IPS DF 6.9 (cell line): ENCODE measurements at places on chromosomes 2 and 18.
A peak's percentile ranks its signal among the peaks of the same experiment; 100 is the strongest.

GRCh38 chr2:57443086-57443485 lies 603.5 kb upstream of the VRK2 start:
- DNase-seq, result no peak

DNA sequence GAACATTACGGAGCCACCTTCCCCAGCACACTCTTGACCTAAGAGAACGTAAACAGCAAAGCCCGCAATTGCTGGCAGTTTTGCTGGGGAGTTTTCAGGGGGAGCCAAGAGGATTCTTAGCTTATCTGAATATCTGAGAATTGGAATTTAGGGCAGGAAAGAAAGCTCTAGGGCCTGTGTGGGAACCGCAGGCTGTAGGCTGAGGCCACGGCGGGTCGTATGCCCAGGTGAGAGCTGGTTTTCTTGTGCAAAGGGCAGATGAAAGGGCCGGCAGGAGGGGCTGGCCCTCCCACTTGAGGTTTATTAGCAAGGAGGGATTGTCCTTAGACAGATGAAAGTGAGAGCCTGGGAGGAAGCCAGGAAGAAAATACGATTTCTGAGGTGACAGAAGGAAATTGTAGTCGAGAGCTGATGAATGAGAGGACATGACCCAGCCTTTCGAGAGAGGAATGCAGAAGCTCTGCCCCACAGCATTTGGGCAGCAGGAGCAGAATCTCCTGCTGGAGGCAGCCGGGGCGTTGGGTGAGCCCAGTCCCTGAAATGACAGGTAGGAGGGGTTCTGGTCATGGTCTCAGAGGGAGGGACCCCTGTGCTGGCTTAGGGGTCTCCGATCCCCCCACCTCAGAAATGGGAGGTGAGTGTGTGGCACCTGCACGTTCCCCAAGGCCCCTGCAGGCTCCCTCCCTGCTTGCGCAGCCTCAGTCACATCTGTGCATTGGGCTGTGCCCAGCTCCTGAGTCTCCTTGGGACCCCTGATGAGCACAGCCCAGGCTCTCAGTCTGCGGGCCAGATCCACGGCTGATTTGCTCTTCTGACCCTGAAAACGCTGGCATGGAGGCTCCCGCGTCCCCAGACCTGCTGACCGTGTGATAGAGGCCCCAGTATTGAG lies 61.1 kb downstream of the CABLES1 start:
- peak; percentile 16 for DNase-seq

- DNase-seq, result no peak
Observed at GRCh38 chr2:99959261-99960014, 183.0 kb downstream of the AFF3 start.

DNA sequence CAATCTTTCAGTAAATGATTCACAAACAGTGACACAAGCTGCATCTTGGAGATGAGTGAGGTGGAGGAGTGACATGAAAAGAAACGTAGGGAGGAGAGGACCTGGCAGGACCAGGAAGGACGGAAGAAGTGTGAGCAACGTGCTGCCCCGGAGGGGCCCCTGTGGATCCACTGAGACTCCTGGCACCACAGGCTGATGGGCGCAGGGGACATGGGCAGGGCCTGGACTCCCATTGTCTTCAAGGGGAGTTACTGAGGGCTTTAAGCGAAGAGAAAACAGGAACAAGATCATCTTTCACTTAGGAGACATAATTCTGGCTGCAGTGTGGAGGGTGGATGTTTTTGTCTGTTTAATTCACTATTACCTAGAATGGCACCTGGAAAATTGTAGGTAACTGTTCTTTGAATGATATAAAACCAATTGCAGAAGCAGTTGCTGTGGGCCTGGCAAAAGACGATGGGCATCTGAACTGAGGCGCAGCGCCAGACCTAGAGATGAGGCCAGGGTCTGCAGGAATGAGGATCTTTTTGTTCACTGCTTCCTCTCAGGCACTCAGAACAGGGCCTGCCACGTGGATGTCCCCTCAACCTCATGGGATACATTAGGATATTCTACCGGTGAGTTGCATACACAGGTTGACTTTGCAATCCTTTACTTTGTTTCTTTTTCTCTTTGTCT lies 156.4 kb downstream of the TMEM18 start:
- no peak for DNase-seq

- peak; percentile 84 for DNase-seq
Observed at GRCh38 chr18:45690975-45691815, 32.8 kb upstream of the SLC14A1 start.

GRCh38 chr2:102010902-102011301 lies 19.1 kb downstream of the IL1R2 start:
- DNase-seq, result no peak

DNA sequence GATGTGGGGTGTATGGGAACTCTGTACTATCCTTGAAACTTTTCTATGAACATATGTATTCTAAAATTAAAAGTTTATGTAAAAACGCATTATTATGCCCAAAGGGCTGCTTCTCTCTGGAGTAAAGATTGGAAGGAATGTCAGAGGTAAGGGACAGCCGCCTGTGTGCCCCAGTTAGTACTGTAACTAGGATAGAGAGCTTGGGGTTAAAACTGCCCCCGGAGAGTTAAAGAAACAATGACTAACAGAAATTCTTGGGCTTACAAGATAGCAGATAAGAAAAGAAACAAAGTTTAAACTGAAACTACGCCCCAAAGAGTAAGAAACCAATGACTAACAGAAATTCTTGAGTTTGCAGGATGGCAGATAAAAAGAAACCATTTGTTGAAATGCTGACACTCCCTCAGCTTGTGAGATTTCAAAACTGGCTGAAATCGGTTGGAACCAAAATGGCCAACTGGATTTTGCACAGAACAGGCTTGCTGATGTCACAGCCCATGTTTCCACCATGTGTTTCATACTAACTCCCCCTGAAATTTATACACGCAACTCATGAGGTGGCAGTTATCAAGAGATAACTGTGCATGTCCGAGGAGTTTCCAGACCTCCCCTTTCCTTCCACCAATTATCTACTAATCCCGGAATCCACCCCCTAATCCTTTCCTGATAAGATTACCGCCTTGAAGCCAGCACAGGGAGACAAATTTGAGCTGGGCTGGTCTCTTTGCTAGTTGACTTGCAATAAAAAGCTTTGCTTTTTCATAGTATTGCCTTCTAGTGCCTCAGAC lies 8.7 kb upstream of the TXNDC2 start:
- no peak for DNase-seq

DNA sequence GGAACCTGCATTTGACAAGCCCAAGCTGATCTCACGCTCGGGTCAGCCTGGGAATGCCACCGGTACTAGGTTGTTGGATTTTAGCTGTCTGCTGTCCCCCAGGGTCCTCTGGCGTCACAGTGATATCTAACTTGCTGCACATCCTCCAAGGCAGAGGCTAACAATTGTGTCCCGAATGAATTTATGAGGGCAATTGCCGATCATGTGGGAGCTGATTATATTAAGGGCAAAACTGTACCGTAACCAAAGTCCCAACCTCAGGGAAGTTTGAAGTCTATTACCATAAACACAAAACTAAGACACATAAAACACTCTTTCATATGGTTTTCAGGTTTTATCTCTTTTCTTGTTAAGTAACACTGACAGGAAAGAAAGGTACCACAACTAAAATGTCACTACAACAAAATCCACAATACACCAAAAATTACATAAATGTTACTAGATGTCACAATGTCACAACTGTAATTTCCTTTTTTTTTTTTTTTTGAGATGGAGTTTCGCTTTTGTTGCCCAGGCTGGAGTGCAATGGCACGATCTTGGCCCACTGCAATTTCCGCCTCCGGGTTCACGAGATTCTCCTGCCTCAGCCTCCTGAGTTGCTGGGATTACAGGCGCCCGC lies 6.7 kb downstream of the UXS1 start:
- DNase-seq, result no peak

- no peak for DNase-seq
Observed at GRCh38 chr2:11874861-11875260, 128.4 kb downstream of the LPIN1 start.

- no peak for DNase-seq
Observed at GRCh38 chr18:38606841-38607240, 1041.2 kb upstream of the CELF4 start.

DNA sequence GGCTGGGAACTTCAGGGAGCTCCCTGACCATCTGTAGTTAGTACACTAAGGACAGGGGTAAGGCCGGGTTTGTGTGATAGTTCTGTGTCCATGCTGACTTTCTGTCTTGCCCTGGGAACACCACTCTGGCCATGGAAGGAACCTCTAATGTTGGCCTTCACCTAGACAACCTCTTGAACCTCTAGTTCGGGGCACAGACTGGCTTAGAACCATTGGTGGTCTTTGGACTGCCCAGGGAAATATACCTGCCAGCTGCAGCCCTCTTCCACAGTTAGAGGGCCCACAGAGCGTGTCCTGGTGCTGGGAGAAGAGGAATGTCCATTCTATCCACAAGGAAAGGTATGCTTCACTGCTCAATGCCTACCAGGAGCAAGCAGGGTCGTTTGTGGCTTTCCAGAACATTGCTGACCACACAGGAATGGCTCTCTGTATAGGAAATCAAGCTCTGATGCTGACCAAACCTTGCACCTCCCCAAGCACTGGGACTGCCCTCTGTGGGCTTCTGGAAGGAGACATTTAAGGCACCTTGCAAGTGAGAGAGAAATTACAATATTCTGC lies 318.8 kb upstream of the EPAS1 start:
- no peak for DNase-seq

GRCh38 chr2:86021396-86022378 lies 84.0 kb downstream of the POLR1A start:
- no peak for DNase-seq

DNA sequence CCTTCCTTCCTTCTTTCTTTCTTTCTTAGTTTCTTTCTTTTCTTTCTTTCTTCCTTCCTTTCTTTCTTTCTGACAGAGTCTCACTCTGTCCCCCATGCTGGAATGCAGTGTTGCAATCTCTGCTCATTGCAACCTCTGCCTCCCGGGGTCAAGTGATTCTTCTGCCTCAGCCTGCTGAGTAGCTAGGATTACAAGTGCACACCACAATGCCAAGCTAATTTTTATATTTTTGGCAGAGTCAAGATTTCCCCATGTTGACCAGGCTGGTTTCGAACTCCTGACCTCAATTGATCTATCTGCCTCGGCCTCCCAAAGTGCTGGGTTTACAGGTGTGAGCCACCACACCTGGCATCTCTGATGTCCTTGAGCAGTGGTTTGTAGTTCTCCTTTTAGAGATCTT lies 48.5 kb downstream of the IL1R2 start:
- DNase-seq, result no peak

DNA sequence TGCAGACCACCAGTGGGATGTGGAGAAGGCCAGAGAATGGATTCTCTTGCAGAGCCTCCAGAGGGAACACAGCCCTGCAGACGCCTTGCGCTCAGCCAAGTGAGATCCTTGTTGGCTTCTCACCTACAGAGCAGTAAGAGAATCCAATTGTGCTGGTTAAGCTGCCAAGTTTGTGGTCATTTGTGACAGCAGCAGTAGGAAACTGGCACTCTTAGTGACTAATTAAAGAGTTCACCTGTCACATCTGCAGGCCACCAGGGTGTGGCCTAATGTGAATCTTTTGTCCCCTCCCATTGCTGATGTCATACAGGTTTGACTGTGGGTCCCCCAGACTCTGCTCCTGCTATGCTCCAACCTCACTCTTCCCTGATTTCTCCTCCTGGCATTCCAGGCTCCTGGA lies 235.9 kb downstream of the TFCP2L1 start:
- DNase-seq, result no peak

DNA sequence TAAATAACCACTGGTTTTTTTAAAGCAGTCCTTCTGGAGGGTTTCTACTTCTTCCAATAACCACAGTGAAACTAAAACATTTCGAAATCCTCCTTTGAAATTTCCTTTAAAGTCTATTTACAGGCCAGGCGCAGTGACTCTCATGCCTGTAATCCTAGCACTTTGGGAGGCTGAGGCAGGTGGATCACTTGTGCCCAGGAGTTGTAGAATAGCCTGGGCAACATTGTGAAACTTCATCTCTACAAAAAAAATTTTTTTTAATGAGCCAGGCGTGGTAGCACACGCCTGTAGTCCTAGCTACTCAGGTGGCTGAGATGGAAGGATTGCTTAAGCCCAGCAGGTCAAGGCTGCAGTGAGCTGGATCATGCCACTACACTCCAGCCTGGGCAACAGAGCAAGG lies 15.2 kb downstream of the KIDINS220 start:
- DNase-seq, result no peak

GRCh38 chr18:61546590-61546989 lies 213.4 kb downstream of the CDH20 start:
- DNase-seq, result no peak

DNA sequence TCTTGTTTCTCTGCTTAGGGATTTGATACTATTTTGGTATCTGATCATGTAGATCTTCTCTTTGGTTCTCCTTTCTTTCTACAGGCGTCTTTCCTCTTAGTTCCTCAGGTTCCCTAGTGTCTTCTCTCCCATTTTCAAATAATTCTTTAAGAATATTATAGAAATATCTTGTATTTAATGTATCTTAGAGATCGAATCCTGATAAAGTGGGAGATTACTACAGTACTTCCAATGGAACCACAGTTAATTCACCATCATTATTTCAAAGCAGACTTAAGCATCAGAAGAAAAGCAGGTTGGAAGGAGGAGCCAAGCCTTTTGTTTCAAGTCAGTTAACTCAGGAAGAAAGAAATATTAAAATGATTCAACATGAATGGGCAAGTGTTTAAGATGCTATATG lies 1.1 kb upstream of the CHN1 start:
- no peak for DNase-seq

DNA sequence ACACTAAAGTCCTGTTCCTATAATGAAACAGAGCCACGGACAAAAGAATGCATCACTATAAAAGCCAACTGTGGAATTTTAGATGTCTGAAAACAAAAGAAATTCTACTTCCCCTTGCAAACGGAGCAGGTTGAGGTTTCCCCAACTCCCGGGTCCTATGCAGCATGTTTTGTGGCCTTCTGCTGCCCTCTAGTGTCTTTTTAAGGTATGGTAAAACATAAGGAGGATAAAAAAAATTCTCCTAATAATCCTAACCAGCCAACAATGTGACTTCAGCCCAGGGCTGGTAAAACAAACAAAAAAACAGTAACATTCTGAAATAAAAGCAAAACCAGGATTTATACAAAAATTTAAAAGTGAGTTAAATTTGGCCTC lies 539.5 kb downstream of the NRXN1 start:
- no peak for DNase-seq

GRCh38 chr2:237097911-237098702 lies 12.4 kb downstream of the COPS8 start:
- DNase-seq, result no peak

DNA sequence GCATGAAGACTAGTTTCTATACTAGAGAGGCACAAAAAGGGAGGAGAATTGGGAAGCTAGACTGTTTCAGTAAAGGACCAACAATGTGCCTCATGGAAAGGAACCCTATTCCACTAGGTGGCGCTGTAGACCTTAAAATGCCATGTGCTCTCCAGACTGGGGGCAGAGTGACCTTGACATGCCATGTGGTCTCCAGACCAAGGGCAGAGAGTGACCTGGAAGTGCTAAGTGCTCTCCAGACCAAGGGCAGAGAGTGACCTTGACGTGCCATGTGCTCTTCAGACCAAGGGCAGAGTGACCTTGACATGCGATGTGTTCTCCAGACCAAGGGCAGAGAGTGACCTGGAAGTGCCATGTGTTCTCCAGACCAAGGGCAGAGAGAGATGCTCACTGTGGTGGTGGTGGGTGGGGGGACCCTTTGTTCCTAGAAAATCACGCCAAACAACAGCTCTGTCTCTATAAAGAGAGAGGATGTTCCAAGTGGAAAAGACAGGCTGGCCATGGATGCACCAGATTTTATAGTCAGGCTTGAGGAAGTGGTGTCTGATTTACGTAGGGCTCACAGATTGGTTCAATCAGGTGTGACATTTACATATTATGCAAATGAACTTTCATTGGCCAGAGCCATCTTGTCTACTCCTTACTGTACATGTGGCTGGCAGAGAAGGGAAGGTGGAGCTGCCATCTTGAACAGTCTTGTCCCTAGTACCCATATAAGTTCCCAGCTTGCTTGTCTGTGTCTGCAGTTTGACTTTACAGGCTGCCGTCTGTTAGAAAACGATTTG lies 344.0 kb upstream of the DDX18 start:
- DNase-seq, result peak; percentile 90
